ENCODE measurements at places on chromosomes 12 and 14.

DNA sequence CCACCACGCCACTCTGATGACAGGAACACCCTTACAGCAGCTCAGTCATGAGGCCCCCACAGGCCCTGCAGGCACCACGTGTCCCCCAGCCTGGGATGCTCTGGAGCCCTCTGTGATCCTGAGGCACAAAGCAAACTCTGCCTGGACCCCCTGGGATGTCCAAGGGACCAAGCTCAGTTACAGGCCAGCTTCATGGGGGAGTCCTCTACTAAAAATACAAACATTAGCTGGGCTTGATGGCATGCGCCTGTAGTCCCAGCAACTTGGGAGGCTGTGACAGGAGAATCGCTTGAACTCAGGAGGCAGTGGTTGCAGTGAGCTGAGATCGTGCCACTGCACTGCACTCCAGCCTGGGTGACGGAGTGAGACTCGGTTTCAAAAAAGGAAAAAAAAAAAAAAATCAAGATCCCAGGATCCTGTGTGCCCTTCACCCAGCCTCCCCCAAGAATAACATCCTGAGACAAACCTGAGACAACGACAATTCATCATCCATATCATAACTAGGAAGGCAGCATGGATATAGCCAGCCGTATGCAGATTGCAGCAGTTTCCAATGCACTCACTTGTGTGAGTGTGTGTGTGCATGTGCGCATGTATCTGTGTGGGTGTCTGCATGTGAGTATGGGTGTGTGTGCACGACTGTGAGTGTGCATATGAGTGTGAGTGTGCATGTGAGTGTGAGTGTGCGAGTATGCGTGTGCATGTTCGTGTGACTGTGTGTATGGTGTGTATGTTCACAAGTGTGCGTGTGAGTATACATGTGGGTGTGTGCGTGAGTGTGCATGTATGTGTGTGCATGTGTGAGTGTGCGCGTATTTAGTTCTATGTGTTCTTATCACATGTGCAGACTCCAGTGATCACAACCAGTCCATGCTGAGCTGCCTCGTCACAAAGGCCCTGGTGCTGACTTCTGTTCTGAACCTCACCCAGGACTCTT, 52.1 kb downstream of the NCOR2 start:
- no peak for DNase-seq

- no peak for DNase-seq
Observed at GRCh38 chr12:29858270-29858786, 74.6 kb upstream of the TMTC1 start.

- DNase-seq: no peak
Observed at GRCh38 chr14:72621387-72622065, 272.4 kb downstream of the DPF3 start.

GRCh38 chr14:101589486-101590015, 28.3 kb downstream of the DIO3 start:
- DNase-seq: no peak

- no peak for DNase-seq
Observed at GRCh38 chr12:92757597-92758121, 54.9 kb downstream of the PLEKHG7 start.

GRCh38 chr14:75794615-75795038, 133.6 kb downstream of the TTLL5 start:
- no peak for DNase-seq

- DNase-seq: no peak
Observed at GRCh38 chr12:321606-322326, 59.1 kb upstream of the SLC6A13 start.

GRCh38 chr14:92437729-92438285, 75.8 kb upstream of the RIN3 start:
- no peak for DNase-seq

GRCh38 chr12:89258240-89258969, 93.9 kb downstream of the DUSP6 start:
- DNase-seq: no peak

- DNase-seq: no peak
Observed at GRCh38 chr14:102593061-102593824, 794 bp downstream of the RCOR1 start.

GRCh38 chr12:132138941-132139871, 4.9 kb downstream of the DDX51 start:
- DNase-seq: no peak

- no peak for DNase-seq
Observed at GRCh38 chr14:36649872-36650650, 11.6 kb upstream of the PAX9 start.

DNA sequence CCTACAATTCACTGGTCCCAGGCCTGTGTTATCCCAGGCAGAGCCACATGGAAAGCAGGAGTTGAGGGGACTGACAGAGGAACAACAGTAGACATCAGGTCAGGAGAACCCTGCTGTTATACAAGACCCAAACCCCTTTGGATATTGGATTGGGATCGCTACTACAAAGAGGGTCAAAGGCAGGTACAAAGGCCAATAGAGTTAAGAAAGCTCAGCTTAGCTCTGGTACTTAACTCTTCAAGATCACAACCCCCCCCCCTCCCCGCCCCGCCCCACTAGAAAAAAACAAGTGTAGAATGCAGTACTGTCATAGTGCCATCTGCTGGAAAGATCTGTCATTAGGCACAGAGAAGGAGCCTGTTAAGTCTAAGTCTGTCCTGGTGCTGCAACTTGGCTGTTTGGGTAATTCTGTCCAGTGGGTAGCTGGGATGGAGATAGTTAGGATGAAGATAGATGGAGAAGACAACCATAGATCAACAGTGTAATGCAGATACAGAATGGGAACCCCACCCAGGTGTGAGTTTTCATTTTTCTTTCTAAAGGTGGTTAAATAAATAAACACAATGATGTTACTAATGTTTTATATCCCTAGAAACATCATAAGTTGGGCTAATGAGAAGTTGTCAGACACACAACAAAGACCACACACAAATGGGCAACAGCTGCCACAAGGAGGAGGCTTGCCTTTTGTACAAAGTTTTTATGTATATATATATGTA, 17.2 kb downstream of the REM2 start:
- no peak for DNase-seq

- DNase-seq: no peak
Observed at GRCh38 chr12:118219772-118220171, 83.8 kb downstream of the PEBP1 start.

- no peak for DNase-seq
Observed at GRCh38 chr14:88130057-88130432, 125.1 kb downstream of the GPR65 start.

- no peak for DNase-seq
Observed at GRCh38 chr14:66375046-66375964, 110.9 kb upstream of the CCDC196 start.

Data from thoracic aorta (tissue), 2 donors.